ENCODE measurements at places on chromosomes 11 and 22.

- no peak for DNase-seq
Observed at GRCh38 chr22:49863931-49864330, 10.3 kb downstream of the ZBED4 start.

GRCh38 chr11:75786101-75786736 lies 17.6 kb downstream of the DGAT2 start:
- DNase-seq = no peak

- no peak for DNase-seq
Observed at GRCh38 chr22:24087071-24087795, 76.1 kb downstream of the CABIN1 start.

GRCh38 chr11:108293229-108293628 lies 70.4 kb downstream of the ATM start:
- no peak for DNase-seq

DNA sequence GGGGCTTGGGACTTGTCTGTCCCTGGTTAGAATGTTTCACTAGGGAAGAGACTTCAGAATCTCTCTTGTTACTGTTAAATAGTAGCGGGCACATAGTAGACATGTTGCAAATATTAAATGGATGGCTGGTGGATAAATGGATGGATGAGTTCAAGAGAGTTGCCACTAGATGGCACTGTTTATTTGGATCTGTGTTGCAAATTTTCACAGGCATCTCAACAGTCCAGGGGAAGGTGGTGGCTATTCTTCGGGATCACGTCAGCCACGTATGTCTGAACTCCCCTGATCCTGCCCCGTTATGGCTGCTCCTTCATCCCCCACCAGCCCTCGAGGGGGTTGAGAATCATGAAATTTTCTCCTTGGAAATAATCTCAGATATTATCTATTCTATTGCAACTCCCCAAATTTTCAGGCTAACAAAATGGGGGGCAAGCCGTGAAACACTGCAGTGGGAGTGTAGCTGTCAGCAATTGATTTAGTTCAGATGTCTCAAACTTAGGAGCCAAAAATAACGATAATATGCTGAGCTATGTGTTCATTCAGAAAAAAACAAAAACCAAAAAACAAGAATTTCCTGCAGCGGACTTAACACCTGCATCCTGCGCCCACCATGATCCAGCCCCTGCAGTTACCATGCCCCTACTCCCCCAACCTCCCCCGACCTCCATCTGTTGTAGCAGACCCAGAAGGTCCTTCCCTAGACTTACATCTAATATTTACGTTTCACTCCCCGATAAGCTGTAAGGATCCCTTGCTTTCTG lies 29.1 kb upstream of the BIRC3 start:
- DNase-seq = no peak

DNA sequence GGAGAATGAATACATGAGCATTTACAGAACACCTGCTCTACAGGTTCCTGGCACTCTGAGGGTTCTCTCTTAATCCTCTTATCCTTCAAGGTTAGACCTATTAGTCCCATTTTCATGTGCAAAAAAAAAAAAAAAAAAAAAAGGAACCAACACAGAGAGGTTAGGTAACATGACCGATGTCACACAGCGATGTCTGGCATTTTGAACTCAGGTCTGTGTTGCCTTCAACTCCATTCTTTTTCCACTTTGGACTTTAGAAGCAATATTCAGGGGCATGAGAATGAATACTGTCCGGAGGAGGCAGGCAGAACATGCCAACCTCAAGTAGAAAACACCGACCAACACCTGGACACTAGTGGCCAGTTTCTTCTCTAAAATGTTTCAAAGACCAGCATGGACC lies 10.4 kb downstream of the SYN3 start:
- DNase-seq = no peak

DNA sequence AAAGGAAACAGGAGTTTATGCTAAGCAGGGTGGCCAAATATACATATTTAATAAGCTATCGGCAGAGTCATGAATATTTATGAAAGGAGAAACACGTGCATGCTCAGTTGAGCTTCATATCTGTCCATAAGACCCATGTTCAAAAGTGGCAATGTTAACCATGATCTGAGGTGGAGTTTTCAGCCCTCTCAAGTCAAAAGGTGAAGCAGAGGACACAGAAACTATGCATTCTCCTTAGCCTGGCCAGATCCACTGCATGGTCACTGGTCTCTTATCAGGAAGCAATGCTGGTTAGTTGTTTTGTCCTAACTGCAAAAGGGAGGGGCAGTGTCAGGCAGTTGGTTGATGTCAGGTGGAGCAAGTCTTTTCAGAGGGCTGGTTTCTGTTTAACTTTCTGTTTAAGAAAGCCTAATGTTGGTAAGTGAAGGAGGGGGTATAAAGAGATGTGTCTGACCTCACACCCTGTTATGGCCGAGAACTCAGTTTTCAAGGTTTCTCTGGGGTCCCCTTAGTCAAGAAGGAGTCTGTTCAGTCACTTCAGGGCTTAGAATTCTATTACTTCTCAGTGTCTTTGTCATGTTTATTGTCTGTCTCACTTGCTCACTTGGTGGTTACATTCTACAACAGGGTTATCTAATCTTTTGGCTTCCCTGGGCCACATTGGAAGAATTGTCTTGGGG lies 5.5 kb upstream of the SELENOH start:
- DNase-seq = no peak

GRCh38 chr11:9664276-9665171 lies 647 bp downstream of the SWAP70 start:
- peak; percentile 6 for DNase-seq

GRCh38 chr11:85875505-85875904 lies 20.3 kb downstream of the CCDC83 start:
- DNase-seq = no peak

DNA sequence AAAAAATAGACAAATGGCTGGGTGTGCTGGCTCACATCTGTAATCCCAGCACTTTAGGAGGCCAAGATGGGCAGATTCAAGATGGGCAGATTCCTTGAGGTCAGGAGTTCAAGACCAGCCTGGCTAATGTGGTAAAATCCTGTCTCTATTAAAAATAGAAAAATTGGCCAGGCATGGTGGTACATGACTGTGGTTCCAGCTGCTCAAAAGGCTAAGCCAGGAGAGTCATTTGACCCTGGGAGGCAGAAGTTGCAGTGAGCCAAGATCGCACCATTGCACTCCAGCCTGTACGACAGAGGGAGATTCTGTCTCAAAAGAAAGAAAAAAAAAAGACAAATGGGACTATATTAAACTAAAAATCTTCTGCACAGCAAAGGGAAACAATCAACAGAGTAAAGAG lies 55.4 kb downstream of the USP35 start:
- DNase-seq = no peak

DNA sequence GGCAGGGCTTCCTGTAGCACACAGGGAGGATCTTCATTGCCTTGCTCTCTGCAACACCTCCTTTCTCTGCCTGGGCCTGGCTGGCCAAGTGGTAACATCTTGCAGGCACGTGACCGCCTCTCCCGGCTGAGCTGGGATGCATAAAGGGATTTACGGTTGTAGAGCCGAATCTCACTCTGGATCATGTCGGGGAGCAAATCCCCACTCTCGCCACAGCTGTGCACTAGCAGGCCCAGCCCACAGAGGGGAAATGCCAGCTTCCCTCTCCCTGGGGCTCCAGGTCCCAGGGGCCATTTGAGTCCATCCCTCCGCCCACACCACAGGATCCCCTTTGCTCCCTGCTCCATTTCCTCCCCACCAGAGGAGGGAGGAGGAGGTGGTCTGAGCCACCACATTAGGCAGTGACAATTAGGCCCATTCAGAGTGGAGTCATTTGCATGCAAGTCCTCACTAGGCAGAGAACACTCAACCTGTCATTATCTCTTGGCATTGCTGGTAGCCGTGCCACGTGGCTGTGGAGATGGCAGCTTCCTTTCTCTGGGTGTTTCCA lies 196.7 kb downstream of the DSCAML1 start:
- DNase-seq = no peak

DNA sequence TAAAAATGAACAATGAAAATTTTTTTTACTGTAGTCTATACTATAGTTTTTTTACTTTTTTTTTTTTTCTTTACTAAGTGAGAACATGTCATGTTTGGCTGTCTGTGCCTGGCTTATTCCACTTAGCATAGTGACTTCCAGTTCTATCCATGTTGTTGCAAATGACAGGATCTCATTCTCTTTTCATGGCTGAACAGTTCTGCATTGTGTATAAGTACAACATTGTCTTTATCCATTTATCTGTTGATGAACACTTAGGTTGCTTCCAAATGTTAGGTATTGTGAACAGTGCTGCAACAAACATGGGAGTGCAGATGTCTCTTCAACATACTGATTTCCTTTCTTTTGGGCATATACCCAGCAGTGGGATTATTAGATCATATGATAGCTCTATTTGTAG lies 88.1 kb upstream of the CCDC90B start:
- DNase-seq = no peak

- DNase-seq = no peak
Observed at GRCh38 chr11:12045914-12046635, 37.6 kb upstream of the DKK3 start.

DNA sequence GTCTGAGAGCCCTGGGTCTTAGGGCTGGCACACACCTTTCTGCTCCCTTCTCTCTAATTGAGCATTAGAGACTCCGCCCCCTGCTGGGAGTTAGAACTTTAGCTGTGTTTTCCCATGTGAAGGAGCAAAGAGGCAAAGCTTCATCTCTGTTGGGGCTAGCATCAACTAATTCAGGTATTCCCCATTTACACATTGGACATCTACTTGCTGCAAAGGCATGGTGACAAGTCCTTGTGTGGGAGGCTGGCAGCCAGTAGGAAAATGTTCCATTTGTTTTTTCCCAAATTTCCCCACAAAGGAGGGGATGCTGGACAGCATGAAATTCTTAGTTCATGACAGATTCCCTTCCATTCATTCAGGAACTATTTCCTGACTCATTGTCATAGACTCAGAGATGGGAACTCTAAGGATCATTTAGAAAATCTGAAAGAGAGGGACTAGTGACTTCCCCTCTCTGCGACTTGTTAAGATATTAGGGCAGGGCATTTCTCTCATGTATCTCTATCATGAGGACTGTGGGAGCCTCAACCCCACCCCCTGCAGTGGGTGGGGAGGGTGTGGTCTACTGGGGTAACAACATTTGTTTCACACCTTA lies 3.6 kb downstream of the CD44 start:
- DNase-seq = no peak

- DNase-seq = no peak
Observed at GRCh38 chr11:125346179-125346530, 149.9 kb downstream of the FEZ1 start.

GRCh38 chr11:117823294-117823945 lies 1.1 kb downstream of the FXYD2 start:
- DNase-seq = no peak

- no peak for DNase-seq
Observed at GRCh38 chr11:115765803-115766239, 261.6 kb upstream of the CADM1 start.

GRCh38 chr11:63595296-63595695 lies 18.9 kb downstream of the PLAAT3 start:
- DNase-seq = no peak

DNA sequence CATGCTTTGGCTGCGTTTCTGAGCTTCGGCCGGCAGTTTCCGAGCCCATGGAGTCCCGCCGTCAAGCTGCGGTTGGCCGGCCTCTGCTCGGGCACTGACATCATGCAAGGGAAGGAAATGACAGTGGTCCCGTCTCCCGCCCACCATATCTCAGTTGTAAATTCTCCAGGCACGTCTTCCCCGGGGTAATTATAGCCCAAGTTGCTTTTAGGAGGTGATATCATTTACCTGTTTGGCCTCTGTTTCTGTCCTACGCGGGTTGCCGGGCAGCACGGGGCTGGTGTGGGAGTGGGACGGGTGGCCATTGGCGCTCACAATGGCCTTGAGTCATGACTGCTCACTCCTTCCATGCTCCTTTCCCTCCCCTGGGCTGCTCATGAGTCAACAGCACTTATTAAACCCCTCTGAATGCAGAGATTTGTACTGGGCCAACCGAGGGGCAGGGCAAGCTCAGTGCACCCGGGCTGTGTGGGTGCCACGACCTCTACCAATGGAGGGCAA lies 4.2 kb upstream of the ANO1 start:
- DNase-seq = no peak

DNA sequence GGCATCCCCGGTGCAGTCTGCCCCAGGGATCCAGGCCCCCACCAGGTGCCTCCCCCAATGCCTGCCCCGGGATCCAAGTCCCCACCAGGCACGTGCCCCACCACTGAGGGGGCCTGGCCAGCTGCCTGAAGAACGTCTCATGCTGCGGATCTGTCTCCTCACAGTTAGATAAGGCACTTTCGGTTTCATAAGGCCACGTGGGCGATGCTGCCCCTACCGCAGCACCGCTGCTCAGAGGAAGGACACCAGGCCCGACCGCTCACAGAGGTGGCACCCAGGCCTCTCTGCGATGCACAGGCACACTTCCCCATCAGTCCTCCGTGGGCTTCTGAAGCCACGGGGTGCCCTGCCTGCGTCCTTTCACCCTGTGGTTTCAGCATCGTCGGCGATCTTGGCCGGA lies 68.1 kb upstream of the BID start:
- peak; percentile 10 for DNase-seq

- DNase-seq = no peak
Observed at GRCh38 chr11:104333977-104334376, 170.0 kb upstream of the PDGFD start.

DNA sequence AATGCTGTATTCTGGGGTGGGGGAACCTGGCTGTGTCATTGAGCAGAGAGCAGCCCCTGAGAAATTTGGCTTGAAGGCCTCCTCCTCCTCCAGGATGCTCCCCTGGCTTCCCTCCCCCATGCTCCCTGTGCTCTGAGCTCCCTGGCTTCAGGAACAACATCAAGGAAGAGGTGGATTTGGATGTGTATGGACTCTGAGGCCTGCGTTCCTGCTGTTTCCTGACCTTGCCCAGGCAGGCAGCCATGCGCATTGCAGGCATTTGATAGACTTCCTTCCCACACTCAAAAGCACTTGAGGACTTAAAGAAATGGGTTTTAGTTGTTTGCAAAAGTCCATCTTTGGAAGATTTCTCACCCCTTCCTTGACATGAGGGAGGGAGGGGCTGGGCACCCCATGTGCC lies 1317.1 kb downstream of the BRD1 start:
- no peak for DNase-seq

GRCh38 chr11:133827556-133827955 lies 17.8 kb downstream of the SPATA19 start:
- DNase-seq = no peak

DNA sequence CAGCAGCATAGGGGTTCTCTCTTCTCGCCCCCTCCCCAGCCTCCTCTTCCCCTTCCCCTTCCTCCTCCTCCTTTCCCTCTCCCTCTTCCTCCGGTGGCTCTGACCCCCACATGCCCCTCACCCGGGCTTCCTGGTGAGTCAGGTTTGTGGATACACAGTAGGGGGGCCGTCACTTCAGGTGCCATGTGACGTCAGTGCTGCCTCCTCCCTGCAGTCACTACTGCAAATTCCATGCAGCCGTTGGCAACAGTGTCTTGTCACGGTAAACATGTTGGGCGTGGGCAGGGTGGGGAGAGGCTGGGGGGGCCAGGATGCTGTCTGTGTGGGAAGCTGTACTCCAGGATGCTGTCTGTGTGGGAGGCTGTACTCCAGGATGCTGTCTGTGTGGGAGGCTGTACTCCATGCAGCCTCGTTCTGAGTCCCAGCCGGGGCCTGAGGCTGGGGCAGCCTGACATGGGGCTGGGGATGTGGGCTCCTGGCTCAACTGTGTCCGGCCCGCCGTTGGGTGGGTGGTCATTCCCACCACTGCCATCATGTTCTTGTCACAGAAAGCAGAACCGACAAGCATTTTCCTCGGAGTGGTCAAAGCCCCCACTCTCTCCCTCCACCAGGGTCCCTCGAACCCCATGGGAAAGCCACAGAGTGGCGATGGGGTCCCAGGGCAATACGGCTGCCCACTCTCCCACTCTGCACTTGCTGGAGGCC lies 2.4 kb upstream of the MUC2 start:
- DNase-seq = no peak

GRCh38 chr22:31143038-31143437 lies 2.7 kb upstream of the PLA2G3 start:
- no peak for DNase-seq

GRCh38 chr11:3745161-3745560 lies 52.2 kb downstream of the NUP98 start:
- no peak for DNase-seq
